ENCODE measurements at places on chromosomes 12 and 14. TPM values are rescaled to one million over a fixed set of nuclear protein-coding genes. Genes with fewer than 3 reads are reported as not detected.

Gene PLCZ1
- total RNA-seq, result not detected

Gene POTEG
- total RNA-seq, result not detected

Gene KRT2
- total RNA-seq, result not detected

Gene TAS2R8
- not detected for total RNA-seq

Gene TPPP2
- 1.1 TPM for total RNA-seq

Gene TAS2R7
- total RNA-seq, result not detected

Gene CLEC4A
- 1.2 TPM for total RNA-seq

GRCh38 chr12:131051155-131051473 is 97.4 kb downstream of the ADGRD1 start:
- no peak for DNase-seq

DNA sequence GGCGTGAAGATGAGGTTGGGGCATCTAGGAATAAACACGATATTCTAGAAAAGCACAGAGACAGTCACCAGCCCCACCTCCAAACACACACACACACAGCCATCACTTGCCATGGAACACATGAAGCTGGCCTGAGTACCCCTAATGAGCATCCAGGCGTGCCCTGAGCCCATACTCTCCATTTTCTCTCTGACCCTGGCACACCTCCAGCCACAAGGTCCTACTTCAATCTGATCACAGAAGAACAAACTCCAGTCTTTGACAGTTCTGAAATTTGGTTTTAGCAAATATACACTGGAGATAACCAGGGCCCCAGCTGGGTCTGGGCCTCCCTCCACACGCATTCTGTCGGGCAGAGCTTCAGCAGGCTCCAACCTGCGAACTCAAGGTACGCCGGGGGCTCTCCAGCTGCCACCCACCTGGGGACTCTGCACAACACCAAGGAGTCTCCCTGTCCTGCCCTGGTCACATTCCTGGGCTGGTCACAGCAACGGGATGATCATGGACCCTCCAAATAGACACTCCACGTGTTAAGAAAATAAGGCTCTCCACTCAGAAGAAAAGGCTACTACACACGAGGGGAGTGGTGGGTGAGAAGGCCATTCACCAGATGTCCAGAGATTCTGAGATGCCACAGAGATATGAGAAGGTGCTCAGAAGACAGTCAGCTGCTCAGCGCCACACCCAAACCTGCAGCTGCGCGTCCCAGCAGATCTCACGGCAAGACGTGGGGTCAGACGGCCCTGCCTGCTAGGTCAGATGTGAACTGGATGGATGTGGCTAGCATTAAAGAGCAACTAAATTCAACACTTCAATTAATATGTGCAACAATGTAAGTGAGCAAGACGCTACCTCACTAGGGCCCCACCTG is 57.0 kb upstream of the PNMA1 start:
- no peak for DNase-seq

DNA sequence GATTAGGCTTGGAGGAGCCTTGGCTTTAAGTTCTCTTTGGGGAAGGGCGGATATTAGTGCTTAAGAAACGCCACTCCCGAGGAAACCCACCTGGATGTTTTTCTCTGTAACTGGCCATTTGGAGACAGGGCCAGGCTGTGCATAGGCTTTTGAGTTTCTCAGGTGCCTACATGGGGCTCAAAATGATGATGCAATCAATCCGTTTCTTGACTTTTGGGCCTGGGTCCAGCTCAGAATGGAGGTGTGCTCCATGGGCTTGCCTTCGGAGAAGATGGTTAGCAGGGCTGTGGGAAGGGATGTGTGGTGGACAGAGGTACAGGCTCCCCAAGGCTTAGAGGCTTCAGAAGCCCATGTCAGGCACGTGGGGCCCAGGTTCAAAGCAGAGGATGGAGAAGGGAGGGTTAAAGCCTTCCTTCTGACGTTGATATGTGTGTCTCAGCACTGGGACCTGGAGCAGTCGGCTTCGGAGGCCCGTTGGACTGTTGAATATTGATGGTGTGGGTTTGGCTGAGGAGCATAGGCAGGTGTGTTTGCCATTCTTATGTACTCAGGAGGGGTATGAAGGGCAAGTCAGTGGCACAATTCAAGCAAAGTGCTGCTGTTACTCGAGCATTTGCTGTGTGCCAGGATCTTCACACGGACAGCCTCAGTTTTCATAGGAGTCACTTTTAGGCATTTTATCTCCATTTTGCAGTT is 82.8 kb downstream of the SLC25A47 start:
- DNase-seq, result peak; percentile 9

DNA sequence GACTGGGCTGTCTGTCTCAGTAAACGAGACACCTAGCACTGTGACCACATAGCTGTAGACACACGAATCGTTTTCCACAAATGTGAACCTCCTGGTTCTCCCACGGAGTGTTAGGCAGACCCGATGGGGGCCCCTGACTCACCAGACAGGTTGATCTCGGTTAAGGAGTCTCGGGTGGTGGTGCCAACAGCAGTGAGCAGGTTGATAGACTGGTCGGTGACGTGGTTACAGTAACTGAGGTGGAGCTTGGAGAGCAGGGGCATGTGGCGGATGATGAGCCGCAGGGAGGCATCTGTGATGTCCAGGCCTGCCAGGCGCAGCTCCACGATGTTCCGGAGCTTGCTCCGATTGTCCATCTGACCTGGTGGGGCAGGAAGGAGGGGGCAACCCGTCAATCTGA is 39.8 kb downstream of the RNF34 start:
- no peak for DNase-seq

- no peak for DNase-seq
Measured at GRCh38 chr12:25054783-25055144, 105.9 kb upstream of the BCAT1 start.

DNA sequence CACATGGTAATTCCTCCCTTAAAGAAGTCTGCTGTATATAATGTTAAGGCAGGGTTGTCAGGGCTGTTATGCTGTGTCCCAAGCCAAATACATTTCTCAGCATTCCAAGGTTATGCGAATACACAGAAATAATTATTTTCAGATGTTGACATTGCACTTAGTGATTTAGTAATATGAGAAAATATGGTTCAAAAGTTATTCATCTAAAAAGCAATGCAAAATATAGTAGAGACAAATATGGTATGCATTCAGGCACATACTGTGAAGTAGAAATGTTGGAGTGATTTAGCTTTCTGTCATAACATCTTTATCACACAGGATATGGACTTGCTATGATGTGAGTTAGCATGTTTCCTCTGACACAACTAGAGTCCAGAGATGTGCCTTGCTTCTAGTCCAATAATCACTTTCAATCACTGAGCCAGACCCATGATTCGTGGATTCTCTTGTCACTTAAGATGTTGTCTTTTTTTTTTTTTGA is 70.0 kb downstream of the PDE3A start:
- no peak for DNase-seq

DNA sequence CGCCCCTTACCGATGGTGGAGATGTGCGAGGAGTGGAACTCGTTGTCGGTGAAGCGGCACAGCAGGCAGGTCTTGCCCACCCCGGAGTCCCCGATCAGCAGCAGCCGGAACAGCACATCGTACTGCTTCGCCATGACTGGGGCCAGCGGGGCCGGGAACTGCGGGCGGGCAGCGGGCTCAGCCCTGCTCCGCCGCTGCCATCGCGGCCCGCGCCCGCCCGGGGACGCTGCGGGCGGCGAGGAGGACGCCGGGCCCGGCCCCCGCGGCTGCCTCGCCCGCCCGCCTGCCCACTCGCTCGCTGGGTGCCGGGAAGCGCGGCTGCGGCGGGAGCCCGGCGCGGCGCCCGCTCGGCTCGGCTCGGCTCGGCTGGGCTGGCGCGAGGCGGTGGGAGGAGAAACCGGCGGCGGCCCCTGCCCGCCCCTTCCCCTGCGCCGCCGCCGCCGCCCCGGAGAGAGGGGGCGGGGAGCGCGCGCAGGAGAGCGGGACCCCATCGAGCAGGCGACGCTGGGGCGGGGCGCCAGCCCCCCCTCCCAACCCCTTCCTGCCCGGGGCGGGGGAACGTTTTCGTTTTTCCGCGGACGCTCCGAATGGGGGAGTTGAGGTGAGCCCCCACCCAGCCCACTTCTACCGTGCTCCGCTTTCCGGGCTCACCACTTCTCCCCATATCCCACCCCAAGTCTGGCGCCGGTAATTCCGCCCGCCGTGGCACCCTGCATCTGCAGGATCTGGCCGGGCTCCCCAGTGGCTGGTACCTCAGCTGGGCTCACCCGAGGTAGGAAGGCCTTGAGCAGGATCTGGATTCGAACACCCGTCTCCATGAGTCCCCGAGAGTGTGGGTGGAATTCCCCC is at the start of gene RAB15:
Gene RAB15, minus strand, starts transcription at position 394 of the 849 bp plus-strand sequence. Its CDS starts 260 bp downstream, at position 134.
- peak; percentile 80 for DNase-seq

DNA sequence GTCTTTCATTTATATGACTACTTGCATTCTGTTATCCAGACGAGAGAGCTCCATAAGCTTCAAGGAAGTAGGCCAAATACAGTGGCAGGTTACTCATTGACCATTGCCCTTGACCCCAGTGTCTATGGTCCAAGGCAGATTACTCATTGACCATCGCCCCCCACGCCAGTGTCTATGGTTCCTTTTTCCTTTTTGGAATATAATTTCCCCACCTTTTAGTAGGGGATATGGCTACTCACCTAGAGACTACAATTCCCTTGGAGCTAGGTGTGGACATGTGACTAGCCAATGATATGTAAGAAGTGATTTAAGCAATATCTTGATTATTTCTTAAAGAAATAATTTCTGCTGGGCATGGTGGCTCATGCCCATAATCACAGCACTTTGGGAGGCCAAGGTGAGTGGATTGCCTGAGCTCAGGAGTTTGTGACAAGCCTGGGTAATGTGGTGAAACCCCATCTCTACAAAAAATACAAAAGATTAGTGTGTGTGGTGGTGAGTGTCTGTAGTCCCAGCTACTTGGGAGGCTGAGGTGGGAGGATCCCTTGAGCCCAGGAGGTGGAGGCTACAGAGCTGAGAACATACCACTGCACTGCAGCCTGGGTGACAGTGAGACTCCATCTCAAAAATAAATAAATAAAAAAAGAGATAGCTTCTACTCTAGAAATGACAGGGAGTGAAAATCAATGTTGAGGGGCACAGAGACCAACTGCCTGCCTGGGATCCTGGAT is 32.6 kb downstream of the SIX4 start:
- DNase-seq, result no peak

DNA sequence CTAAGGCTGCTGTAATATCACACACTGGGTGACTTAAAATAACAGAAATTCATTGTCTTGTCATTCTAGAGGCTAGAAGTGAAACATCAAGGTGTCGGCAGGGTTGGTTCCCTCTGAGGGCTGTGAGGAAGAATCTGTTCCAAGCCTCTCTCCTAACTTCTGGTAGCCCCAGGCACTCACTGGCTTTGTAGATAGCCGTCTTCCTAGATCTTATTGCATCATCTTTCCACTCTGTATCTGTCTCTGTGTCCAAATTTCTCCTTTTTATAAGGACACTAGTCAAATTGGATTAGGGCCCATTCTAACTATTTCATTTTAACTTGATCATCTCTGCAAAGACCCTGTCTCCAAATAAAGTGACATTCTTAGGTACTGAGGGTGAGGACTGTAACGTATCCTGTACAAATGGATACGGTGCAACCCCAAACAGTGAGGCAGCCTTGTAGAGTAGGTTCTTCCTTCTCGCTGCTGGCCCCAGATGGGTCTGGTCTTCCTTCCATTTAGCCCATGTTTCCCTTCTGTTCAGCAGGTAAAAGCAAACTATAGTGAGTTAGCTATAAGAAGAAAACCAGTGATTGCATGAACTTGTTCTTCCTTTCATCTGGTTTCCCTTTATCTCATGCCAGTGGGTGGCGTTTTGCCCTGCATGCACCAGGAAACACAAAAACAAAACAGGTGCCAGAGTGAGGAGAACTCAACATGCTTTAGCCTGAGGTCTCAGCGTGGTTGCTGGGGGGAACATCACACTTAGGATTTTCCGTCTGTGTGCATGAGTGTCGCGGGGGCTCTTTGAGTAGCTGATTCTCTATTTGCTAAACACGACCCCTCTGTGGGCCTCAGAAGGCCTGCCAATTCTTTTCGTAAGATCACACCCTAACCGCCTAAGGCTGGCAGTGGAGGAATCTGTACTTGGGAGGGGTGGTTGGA is 19.5 kb downstream of the TTC9 start:
- DNase-seq, result no peak

- no peak for DNase-seq
Measured at GRCh38 chr14:78240567-78240966, 70.4 kb downstream of the NRXN3 start.

DNA sequence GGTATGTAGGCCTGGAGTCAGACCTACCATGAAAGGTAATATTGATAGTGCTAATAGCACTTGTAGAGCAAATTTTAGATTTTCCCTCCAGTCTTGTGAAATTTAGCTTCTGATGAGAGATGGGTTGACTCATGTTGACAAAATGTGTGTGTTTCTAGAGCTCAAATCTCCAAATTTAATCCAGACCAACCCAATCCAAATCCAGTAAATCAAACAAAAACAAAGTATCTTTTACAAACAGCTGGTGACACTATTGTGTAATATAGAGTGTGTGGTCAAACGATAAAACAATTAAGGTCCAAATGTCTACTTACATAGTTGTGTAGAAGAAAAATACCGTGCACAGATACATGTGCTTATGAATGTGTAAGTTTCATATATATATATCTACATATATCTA is 63.4 kb upstream of the KITLG start:
- DNase-seq, result no peak

DNA sequence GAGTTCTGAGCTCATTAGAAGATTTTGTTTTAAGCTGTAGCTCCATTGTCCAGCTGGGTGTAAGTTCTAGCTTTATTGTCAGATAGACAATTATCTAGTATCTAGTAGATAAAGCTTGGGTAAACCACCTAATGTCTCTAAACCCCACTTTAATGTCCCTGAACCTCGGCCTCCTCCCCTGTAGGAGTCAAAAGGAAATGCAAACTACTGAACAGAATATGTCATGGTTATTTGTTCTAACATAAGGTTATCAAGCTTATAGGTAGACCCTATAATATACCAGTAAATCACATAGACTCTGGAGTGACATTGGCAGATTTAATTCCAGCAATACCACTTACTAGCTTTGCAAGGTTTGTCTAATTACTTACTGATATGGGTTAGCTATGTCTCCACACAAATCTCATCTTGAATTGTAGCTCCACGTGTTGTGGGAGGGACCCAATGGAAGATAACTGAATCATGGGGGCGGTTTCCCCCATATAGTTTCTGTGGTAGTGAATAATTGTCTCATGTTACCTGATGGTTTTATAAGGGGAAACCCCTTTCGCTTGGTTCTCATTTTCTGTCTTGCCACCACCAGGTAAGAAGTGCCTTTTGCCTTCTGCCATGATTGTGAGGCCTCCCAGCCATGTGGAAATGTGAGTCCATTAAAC is 29.4 kb downstream of the BCAT1 start:
- no peak for DNase-seq

DNA sequence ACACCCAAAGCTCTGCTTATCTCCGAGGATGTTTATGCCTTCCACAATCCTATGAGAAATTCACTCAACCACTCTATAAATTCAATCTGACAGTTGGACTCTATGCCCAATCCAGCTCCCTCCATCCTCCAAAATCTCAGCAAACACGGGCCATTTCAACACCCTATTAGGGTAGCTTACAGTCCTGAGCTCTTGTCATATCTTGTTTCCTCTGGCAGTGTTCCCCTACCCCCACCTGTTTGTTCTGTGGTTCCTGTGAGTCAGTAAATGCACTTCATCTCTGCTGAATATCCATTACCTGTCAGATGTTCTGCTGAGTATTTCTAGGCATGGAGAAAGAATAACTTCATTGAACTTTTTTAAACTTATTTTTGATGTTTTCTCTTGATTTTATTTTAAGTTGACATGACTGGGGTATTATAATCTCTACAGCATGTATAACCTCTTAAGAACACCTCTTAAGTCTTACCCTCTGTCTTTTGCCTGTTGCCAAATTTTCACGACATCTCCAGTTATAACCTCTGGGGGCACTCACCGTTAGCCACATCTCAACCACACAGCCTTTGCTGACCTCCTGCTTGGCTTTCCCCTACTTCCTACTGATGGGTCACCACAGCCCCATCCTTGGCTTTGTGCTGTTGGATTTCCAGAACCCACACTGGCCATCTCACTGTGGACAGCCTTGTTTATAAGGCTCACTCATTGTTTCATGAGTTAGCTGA is 317.0 kb upstream of the TMPO start:
- DNase-seq, result no peak
